Stimulated activated CD8-positive, alpha-beta memory T cell treated with anti-CD3 and anti-CD28 coated beads, Interleukin-4, amount 100 ng/mL, for 1 hour (primary cell): ENCODE measurements at places on chromosomes 16 and 17.

- DNase-seq = no peak
These were observed 86.4 kb upstream of the PSMD7 start for GRCh38 chr16:74210245-74210644.

DNA sequence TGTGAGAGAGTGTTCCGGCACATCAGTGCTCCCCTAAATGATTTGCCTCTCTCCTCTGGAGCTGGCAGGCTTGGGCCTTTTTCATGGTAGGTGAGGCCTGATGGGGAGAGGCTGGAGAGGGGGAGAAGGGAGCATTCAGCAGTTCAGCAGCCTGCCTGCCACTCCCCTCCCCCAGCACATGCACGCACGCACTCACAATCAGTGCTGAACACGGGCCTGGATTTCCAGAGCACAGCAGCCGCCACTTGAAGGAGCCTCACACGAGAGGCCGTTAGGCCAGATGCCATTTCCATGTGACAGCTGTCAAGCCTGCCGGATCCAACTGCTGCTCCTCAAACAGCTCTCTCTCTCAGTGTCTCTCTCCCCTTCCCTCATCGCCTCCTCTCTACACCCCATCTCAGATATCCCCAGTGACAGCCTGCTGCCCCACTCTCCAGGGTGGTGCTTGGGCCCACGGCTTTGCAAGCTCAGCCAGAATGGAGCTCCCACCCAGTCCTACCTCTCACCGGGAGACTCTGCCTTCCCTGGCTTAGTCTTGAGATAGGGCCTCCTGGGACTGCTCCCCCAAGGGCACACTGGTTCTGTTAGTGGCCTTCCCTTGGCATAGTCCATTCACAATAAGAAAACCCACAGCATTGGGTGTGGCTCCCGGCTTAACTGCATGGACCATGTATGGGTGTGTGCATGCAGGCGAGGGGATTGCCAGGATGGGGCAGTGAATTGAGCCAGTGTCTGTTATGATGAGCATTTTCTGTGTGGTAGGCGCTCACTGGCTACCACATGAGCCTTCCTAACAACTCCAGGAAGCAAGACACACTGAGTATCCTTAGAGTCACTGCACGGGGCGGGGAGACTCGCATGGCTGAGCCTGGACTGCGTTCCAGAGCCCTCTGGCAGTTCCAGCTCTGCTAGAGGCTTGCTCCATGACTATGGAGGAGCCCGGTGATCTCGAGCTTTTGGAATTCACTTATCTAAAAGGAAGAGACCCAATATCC, 226.2 kb downstream of the CCDC182 start:
- no peak for DNase-seq

GRCh38 chr17:83098241-83099085, 19.1 kb downstream of the METRNL start:
- no peak for DNase-seq

- DNase-seq = no peak
These were observed 20.6 kb upstream of the ARHGAP17 start for GRCh38 chr16:25035494-25036405.

DNA sequence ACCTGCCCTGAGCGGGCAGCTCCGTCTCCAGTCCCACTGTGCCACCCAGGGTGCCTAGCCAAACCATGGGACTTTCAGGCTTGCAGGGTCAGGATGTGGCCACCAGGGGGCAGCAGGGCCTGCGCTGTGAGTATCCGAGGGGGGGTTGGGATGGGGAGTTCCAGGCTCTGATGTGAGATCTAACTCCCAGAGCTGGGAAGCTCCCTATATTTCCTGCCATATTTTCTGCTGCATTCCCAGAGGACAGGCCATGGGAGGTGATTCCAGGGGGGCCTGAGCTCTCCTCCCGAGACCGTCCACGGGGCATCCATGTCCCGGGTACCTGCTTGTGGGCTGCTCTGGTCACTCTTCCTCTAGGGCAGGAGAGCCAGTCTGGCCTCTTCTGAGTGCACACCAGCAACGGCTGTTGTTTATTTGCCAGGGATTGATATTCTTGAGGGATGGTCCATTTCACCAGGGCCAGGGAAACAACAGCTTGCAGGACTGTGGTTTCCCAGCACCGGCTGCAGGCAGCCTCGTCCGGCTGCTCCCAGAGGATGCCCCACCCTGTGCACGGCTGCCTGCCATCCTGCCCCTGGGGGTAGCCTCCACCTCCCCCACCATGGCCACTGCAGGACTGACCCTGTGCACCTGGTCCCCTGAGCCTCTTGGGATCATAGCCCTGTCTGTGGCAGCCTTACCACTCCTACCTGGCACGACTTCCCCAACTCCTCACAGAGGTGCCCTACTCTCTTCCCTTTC, 1.2 kb downstream of the GPR142 start:
- peak; percentile 61 for DNase-seq

DNA sequence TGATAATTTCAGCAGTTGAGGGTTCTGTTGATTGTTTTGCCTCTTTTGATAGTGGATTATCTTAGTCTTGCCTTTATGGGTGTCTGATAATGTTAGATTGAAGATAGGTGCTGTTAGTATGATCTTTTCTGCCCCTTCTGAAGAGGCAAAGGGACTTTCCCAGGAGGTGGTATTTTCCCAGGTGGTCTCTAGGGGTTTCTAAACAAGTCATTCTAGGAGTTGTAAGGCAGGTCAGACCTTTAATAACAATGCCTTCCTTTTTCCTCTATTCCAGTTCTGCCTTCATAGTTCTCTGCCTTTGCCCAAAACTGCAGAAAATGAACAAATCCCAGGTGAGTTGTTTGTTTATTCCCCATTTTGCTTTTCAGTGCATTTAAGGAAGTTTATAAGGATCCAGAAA, 4.3 kb downstream of the ZFP1 start:
- DNase-seq = no peak

DNA sequence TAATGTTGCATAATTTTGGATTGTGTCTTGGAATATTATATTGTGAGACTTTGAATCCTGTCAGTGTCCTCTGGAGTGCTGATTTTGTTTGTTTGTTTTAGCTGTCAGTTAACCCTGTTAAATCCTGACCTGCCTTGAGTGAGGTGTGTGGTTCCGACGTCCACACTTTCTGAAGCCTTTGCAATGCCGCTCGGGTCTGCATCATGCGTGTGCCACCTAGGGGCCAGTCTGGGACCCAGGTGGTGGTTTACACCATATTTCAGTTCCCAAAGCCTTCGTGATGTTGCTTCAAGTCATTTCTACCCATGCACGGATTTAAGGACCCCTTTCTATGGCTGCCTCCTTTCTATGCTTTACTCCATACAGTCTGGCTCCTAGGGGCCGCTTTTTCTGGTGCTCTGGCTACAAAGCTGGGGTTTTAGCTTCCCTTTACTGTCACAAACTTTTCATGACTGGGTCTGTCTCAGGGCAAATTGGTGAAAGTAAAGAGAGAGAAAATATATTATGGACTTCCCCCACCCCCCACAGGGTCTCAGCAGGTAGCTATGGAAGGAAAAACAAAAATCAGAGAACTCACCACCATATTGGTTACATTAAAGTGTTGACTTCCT, 11.4 kb upstream of the OR4D1 start:
- no peak for DNase-seq

- DNase-seq = no peak
These were observed 9.3 kb downstream of the IL4R start for GRCh38 chr16:27322858-27323780.

DNA sequence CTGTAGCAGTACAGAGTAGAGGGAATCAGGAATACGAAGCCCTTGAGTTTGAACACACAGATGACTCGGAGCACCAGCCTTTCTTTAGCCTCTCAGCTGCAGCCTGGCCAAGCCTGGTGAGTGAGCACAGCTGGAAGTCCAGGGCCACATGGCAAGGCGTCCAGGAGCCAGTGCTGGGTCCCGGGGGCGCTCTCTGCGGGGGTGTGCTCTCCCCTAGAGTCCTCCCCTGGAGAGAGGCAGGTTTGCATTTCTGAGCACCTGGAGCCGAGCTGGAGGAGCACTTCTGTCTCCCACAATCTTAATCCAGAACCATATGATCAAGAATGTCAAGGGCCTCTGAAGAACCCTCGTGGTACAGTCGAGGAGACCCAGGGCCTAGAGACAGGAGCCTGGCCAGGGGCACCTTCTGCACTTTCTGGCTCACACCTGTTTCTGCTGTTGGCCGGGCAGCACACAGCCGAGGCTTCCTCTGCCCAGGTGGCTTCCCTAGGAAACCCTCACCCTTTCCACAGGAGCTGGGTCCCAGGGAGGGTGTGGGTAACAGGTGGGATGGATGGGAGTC, 78.3 kb downstream of the PLD6 start:
- DNase-seq = no peak

DNA sequence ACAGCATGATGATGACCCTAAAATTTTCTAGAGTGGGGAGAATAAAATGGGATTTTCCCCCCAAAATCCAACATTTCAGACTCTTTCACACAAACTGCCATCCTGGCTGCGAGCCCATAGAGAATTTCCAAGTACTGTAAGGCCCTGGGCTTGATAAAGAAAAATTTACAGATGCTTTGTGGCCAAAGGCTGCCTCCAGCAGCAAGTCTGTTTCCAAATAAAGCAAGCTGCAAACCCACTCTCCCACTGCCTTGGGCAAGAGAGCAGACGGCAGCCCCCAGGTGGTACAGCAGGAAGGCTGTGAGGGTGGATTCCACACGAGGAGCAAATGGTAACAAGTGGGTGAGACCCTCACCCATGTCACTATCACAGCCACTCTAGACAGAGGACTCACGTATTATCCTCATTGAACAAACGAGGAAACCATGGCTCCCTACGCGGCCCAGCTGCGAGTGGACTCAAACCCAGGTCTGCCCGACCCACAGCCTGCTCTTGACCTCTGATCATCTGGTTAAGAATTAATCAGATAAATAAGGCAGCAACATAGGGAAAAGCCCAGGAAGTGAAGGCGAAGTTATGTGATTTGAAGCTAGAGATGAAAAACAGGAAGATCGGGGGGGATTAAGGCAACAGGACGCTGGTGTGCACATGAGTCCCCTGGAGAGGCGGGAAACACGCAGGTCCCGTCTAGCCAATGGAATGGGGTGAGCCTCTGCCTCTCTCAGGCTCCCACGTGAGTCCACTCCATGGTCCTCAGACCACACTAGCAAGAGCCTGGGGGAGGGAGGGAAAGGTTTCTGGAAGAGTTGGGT, 37.4 kb downstream of the AXIN2 start:
- DNase-seq = no peak

- no peak for DNase-seq
These were observed 47.9 kb downstream of the PGS1 start for GRCh38 chr17:78426293-78426879.

GRCh38 chr16:79272141-79272577, 328.4 kb downstream of the MAF start:
- no peak for DNase-seq

GRCh38 chr17:73950593-73950914, 252.9 kb upstream of the RPL38 start:
- DNase-seq = no peak

DNA sequence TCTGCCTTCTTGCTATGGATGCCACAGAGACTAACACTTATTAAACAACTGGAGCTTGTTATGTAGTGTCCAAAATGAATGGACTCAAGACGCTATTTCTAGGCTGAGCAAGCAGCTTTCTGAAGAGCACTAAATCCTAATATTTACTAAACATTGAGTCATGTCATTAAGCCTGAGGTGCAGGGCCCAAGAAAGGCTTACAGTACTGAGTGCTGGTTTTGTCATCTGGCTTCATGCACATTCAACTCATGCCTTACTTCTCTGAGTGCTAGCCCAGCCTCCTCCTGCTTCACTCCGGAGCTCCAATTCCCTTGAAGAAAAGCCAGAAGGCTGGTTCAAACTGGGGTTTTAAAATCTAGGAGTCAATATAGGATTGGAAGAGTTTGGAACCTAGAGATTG, 363.3 kb upstream of the CDH5 start:
- DNase-seq = no peak

- DNase-seq = no peak
These were observed 49.0 kb upstream of the CHMP6 start for GRCh38 chr17:80942423-80943345.

GRCh38 chr17:33438139-33438538, 145.0 kb upstream of the ASIC2 start:
- DNase-seq = no peak

DNA sequence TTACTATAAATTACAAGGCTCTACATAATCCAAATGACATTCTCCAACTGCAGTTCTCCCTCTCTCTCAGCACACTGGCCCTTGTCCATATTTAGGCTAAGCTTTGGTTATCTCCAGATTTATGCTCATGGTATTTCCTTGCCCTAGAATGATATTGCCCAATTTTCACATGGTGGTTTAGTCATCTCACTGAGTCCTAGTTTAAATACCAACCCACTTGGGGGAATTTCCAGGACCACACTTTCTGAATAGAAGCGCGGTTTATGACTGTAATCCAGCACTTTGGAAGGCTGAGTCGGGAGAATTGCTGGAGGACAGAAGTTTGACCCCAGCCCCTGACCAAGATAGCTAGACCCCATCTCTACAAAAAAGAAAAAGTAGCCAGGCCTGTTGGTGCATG, 280.1 kb upstream of the MON1B start:
- DNase-seq = no peak
